HTR-8/SVneo (cell line): ENCODE measurements at places on chromosomes 4 and X.
A peak's percentile ranks its signal among the peaks of the same experiment; 100 is the strongest.

DNA sequence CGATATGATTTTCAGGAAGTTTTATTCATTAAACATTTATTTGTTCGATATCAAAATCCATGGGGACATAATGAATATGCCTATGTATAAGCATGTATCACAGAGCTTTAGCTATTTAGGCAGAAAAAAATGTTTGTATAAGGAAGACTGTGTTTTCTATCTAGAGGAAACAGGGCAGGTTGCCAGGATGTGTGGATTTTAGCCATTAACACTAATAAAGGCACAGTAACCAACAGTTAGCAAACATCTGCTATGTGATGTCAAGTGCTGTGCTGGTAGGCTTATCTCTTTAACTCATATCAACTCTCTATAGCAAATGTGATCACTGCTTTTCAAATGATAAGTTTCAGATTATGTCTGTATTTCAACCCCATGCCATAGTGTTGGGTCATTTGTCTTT is 708.9 kb upstream of the HS3ST1 start:
- DNase-seq, result no peak

GRCh38 chrX:97230948-97231347 is 347.2 kb downstream of the RPA4 start:
- no peak for DNase-seq

DNA sequence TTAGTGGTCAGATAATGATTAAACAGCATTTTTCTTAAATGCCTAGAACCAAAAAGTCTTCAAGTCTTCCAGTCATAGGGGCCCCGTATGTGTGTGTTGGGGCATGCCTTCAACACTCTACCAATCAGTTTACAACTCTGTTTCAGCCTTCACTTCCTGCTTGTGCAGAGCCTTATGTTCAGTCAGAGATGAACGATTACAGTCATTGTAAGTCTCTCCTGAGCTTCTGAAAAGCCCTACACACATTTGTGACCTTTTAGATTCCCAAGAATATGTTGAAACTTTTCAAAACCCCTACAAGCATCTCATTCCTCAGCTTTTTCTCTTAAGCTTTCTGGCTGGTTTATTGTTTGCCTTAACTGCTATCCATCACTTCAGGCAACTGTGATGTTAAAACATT is 591.2 kb downstream of the ZNF674 start:
- no peak for DNase-seq

- no peak for DNase-seq
Observed at GRCh38 chrX:109077788-109078187, 341.4 kb upstream of the IRS4 start.

DNA sequence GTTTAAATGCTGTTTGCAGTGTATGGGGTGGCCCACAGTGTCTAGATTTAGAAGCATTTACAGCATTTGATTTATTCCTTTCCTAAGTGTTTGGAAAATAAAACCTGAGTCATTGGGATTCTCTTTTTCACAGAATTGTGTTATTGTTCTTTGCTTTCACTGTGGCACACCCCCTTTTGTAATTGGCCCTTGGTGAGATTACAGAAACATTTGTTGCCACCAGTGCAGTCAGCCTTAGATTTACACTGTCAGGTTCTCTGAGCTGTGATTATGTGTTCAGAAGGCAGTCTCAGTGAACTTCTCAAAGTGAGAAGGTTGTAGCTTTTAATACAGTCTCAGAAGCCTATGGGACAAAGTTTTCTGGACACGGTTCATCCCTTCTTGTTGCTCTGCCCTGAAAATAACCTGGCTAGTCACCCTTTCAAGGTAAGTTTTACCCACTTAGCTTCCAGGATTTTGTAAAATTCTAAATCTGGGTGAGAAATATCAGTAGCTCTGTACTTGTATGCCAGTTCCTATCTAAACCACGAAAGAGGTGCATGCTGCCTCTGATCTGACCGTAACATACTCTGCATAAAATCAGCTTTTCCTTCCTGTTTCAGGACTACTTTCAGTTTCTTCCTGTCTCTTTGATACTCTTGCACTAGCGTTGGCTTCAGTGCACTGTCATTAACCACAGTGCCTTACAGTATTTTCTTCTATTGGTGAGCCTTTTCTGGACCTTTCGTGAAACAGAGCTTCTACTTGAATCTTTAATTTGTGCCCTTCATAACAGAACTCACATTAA is 12.6 kb downstream of the RUFY3 start:
- no peak for DNase-seq

GRCh38 chr4:172654457-172654856 is 514.2 kb upstream of the GALNT7 start:
- no peak for DNase-seq

DNA sequence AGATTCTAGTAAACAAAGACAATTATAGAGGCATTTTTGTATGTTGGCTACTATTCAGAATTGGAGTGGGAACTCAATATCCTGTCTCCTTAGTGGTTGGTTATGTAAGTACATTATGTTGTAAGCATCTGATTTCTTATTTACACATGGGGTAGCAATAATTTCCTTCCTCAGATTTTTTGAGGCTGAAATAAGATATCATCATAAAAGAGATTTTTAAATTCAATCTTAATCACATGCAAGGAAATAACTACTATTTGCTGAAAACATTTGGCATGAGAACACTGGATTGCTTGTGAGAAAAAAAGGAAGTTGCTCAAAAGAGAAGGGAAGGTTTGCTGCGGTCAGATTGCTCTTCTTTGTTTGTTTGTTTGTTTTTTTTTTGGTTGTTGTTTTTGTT is 437.7 kb upstream of the HS3ST1 start:
- no peak for DNase-seq

- peak; percentile 43 for DNase-seq
Observed at GRCh38 chr4:140326395-140326993, 47.0 kb upstream of the SCOC start.

- DNase-seq, result no peak
Observed at GRCh38 chr4:164772076-164772475, 18.1 kb downstream of the SMIM31 start.

DNA sequence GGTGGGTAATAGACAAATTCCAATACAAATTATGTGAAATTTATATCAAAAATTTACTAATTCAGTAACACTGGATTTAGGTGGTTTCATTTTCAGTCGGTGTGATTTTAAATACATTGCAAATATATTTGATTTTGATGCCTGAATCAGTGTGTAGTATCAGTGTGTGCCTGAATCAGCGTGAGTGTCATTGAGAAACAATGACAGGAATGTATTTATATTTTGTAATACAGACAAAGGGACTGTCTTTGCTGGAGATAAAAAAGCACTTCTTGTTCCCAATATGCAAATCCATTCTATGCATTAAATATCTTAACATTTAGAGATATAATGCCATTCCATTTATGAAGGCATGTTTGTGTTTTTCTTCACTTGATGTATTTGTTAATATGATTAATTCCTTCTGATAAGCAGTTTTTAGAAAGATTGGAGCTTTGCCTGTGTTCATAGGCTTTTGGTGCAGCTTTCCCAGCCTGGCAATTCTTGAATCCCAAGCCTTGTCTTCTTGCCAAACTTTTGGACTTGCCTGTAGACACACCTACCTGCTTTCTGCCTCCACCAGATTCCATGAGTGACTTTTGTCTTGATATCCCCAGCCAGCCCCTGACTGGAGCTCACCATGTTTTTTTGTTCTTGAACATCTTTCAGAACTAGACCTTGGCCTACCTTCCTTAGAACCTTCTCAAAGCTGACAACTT is 243.8 kb downstream of the ADGRL3 start:
- peak; percentile 11 for DNase-seq

GRCh38 chrX:44291468-44292092 is 51.9 kb downstream of the EFHC2 start:
- DNase-seq, result no peak

- no peak for DNase-seq
Observed at GRCh38 chrX:39845233-39845632, 252.5 kb downstream of the BCOR start.

DNA sequence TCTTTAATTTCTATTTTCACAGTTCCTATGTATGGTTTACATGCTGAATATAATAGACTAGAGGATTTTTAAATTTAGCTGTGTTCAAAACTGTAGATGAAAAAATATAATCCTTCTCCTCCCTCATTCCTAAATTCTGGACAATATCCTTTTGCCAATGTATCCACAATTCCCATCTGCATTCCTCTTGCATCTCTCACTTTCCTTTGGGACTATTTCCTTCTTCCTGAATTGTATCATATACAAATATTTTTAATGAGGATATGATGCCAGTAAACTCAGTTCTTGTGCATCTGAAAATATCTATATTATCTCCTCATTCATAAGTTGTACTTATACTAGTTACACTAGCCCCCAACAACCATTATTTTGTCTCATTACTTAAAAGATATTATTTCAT is 46.7 kb downstream of the DDX60L start:
- DNase-seq, result no peak

GRCh38 chr4:127997534-127998388 is 32.6 kb downstream of the ABHD18 start:
- DNase-seq, result peak; percentile 43

DNA sequence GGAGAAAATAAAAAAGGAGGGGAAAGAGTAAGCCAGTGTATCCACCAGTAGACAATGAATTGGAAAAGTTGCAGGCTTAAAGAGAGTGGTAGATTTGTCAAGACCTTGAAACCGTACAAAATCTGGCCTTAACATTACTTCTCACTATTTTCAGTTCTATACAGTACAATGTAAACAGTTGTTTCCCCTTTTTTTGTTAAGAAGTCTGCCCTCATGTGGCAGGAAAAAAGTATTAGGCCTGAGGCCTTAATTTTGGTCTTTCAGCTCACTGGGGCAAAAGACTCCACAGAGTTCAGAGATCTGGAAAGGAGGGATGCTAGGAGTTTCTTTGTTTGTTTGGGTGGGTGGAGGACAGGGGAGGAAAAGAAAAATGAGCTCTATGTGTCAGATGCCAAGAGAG is 92.8 kb upstream of the CCDC160 start:
- DNase-seq, result no peak

DNA sequence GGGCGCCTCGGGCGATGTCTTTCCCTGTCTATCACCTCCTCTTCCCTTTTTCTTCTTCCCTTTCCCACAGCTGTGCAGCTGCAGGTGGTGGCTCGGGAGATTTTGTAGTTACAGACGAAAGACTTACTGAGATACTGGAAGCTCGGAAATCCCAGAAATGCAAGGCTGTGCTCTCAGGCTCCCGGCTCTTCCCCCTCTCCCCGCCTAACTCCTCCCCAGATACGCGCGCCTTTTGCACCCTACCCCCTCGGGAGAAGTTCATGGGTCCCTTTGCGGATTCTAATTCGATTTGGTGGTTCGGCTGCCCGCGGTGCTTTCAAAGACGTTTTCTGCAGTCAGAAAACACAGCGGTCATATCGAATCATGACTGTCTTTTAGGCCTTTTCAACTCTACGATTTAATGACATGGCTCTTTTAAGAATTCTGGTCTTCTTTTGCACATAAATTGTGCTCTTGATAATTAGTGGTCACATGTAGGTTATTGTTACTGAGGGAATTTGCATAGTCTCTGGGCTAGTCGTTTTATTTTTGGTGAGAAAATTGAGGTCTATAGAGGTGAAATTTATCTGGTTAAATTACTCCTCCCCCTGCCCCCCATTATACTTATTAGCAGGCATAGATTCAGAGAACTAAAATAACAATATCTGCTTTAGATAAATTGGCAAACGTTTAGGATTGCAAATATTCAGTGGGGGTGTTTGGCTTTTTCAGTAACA is 1.6 kb downstream of the SEPTIN11 start:
- no peak for DNase-seq

- DNase-seq, result no peak
Observed at GRCh38 chr4:176320976-176321361, 1.2 kb downstream of the SPCS3 start.

GRCh38 chr4:59535541-59535940 is 1664.6 kb upstream of the ADGRL3 start:
- no peak for DNase-seq

DNA sequence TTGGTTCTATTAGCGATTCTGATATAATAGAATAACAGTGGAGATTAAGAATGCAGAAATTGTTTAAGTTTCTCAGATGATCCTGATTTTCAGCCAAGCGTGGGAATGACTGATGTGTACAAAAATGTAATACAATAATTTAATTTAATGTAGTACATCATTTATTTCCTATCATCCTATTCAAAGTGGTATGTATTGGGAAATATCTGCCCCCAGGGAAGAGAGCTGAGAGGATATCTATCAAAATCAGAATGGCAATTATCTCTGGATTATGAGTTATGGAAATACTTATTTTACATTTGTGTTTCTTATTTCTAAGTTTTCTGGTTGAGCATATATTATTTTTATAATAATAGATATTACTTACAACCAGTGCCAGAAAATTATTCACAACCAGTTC is 3.9 kb downstream of the FABP2 start:
- no peak for DNase-seq

DNA sequence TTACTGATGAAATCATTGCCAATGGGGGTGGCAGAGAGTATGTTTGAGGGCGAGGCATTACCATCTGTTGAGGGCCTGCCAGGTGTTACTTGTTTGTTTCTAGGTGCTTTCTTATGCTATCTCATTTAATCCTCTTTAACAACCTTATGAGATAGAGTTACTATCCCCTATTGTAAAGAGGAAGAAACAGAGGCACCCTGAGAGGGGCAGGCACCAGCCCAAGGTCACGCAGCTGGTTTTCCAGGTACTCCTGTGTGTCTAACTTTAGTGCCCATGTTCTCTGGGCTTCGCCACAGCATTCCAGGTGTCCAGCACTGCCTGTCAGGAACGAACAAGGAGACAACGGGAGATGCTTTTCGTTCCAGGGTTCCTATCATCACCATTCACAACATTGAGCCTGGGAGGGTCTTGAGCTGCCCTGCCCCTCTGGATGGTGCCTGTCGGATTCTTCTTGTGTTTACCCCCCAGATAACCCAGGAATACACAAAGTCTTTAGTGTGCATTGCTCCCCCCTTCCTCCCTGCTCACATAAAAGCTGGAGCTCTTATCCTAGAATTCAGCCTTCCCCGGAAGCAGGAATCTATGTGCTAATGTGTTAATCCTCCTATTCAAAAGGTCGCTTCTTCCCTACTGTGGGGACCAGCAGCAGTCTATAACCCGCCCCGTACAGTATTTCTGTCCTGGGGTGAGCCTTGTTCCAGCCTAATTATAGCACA is 24.9 kb upstream of the GPC4 start:
- DNase-seq, result no peak

GRCh38 chr4:184267673-184268583 is 50.3 kb upstream of the ENPP6 start:
- peak; percentile 63 for DNase-seq

- DNase-seq, result peak; percentile 42
Observed at GRCh38 chrX:25144043-25144940, 128.5 kb upstream of the ARX start.
